Lung microvascular endothelial cell (primary cell): ENCODE measurements at places on chromosomes 13 and 19. TPM values are rescaled to one million over a fixed set of nuclear protein-coding genes. Genes with fewer than 3 reads are reported as not detected.
A peak's percentile ranks its signal among the peaks of the same experiment; 100 is the strongest.

GRCh38 chr13:69458013-69458412, 649.6 kb upstream of the ATXN8OS start:
- no peak for DNase-seq

GRCh38 chr13:52383366-52383765, 22.6 kb downstream of the THSD1 start:
- peak; percentile 25 for DNase-seq

DNA sequence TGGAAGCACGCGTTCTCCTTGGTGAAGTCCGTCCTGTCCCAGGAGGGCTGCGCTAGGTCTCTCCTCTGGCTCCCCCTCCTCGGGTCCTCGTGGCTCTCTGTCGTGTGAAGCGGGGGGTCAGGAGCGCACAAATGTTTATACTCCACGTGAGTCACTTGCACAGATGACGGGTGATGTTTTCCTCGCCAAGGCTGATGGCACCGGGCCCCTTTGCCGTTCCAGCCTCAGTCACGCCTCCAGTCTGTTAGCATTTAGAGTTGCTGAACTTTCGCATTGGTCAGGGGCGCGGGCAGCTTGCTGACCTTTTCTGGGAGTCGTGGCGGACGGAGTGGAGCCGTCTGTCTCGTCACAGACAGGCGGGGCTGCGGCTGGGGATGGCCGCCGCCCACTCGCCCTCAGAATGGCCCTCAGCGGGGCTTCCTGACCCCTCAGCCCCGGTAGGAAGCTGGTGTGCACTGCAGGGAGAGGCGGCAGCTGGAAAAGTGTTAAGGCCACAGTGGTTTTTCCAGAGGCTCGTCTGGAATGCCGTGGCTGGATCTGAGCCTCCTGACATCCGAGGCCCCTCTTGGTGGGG, 13.7 kb downstream of the KLHL26 start:
- DNase-seq = peak; percentile 85

DNA sequence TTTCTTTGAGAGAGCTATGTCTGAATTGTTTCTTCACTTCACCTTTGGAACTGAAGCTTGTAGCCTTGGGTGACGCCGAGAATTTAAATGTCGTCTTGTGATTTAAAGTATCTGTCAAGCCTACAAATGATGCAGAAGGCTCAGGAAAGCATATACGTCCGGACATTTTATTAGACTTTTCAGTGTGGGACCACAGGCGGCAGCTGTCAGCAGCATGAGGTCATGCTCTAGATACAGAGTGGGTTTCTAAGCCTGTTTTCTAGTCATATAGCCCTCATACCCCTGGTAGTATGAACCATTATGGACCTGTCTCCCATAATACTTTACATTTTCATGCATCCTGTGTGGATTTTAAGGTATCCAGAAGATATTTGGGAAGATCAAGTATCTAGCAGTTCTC, 212.3 kb downstream of the ATP8A2 start:
- no peak for DNase-seq

GRCh38 chr13:109140054-109140453, 510.6 kb downstream of the MYO16 start:
- DNase-seq = no peak

GRCh38 chr13:98214707-98215106, 37.6 kb upstream of the RNF113B start:
- peak; percentile 11 for DNase-seq

DNA sequence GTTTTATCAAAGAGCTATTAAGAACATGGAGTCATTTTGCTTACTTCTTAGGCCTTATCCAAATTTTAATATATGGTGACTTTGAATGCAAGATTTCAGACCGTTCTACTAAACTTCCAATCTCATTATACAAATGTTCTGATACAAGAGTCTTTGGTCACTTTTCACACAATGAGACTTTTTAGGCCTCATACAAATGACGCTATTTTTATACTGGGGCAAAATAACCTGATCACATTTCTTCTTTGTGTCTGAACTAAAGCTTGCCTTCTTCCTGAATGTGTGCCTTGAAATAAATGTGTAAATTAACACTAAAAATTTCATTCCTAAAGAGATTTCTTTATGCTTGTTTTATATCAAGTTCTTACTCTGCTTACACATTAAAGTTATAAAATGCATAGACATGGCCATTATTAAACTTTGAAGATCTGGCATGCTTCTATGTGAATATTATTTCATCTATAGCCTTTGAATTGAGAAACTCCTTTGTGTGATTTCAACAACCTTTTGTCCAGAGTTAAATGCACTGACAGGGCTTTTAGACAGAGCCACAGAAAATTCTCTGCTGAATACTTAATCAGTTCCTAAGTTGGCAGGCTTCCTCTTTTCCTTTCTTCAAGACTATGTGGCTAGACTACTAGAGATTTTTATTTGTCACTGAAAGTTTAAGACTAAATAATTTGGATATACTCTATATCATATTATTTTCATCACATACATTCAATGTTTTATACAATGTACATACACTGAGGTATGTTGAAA, 86.1 kb downstream of the EDNRB start:
- no peak for DNase-seq

GRCh38 chr13:97344265-97345175, 89.4 kb upstream of the RAP2A start:
- peak; percentile 87 for DNase-seq

GRCh38 chr13:24764276-24764630, 284 bp downstream of the RNF17 start:
- no peak for DNase-seq

GRCh38 chr19:1047696-1048147, 7.8 kb downstream of the ABCA7 start:
- DNase-seq = no peak

GRCh38 chr13:76832258-76832988, 53.8 kb downstream of the KCTD12 start:
- no peak for DNase-seq

DNA sequence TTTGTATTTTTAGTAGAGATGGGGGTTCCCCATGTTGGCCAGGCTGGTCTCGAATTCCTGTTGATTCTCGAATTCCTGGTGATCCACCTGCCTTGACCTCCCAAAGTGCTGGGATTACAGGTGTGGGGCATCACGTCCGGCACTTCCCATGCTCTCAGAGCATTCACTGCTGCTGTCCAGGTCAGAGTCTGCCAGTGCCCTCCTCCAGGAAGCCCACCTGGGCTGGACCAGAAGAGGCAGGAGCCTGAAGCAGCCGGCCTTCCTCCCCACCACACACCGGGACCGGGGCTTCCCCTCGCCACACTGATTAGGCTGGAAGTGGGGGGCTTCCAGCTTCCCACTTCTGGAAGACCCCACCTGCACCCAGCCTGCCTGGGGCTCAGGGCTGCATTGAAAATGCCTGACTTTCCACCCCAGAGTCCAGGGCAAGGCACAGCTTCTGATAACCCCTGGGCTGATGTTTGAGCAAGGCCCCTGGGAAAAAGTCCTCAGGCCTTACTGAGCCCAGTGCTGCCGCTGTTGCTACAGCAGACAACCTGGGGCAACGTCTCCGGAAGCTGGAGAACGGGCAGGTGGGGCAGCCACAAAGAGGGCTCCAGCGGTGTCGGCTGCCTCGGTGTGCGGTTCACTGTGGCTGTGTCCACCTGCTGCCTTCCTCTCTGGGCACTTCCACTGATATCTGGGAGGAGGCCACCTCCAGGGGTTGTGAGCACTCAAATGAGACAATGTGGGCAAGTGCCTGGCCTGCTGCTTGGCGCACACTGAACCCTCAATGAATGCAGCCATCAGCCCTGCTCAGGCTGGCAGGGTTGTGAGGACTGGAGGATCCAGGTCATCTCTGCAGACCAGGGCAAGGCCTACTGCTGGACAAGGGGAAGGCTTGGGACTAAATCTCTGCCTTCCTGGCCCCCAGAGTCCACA, 22.6 kb downstream of the CEBPA start:
- DNase-seq = no peak

The BRME1 gene
- under 0.01 and 0.20 TPM in 2 replicates for total RNA-seq
